Activated CD8-positive, alpha-beta memory T cell treated with anti-CD3 and anti-CD28 coated beads, Interleukin-2, amount 10 ng/mL, durations not matched to agents 7 days and 5 days (primary cell): ENCODE measurements at places on chromosomes 12 and 14. TPM values are rescaled to one million over a fixed set of nuclear protein-coding genes. Genes with fewer than 3 reads are reported as not detected.
A peak's percentile ranks its signal among the peaks of the same experiment; 100 is the strongest.

DNA sequence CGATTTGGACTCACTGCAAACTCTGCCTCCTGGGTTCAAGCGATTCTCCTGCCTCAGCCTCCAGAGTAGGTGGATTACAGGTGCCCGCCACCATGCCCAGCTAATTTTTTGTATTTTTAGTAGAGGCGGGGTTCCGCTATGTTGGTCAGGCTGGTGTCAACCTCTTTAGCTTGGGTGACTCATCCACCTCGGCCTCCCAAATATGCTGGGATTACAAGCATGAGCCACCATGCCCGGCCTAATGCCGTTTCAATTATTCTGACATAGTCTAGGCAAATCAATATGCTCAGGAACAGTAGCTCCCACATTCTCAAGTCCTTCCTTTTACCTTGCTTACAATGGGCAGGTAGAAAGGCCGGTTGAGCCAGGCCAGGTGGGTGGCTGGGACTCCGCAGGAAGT lies 82.0 kb upstream of the EEA1 start:
- peaks cover 14% of the 10 kb centered on the region for H3K4me1 ChIP-seq
- H3K4me3 ChIP-seq = no peak overlapping the region
- H3K36me3 ChIP-seq = no peaks in the 10 kb centered on the region
- no peak for DNase-seq
- H3K27me3 ChIP-seq = peaks cover 5% of the 10 kb centered on the region
- no peak overlapping the region for H3K27ac ChIP-seq

GRCh38 chr12:83931451-83931850 lies 981.1 kb downstream of the SLC6A15 start:
- DNase-seq = no peak
- H3K36me3 ChIP-seq = no peaks in the 10 kb centered on the region
- no peak overlapping the region for H3K27ac ChIP-seq
- no peaks in the 10 kb centered on the region for H3K27me3 ChIP-seq
- no peak overlapping the region for H3K4me3 ChIP-seq
- no peaks in the 10 kb centered on the region for H3K4me1 ChIP-seq

DNA sequence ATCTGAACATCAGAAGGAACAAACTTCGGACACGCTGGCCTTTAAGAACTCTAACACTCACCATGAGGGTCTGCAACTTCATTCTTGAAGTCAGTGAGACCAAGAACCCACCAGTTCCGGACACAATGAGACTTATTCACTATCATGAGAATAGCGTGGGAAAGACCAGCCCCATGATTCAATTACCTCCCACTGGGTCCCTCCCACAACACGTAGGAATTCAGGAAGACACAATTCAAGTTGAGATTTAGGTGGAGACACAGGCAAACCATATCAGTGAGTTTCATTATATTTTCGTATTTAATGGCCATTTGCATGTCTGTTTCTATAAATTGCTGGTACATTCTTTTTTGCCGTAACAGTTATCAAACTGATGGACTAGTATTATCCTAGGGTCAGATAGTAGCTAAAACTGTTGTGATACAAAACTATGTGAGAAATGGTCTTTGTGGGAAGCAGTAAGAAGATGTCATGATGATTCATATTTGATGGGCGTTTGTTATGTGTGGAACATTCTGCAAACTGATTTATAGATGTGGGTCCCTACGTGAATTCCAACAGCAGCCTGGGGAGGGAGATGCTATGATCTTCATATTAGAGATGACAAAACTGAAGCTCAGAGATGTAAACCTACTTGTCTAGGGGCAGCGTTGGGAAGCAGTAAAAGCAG lies 282.4 kb upstream of the TMEM132C start:
- no peaks in the 10 kb centered on the region for H3K4me1 ChIP-seq
- H3K36me3 ChIP-seq = no peaks in the 10 kb centered on the region
- H3K4me3 ChIP-seq = no peak overlapping the region
- no peaks in the 10 kb centered on the region for H3K27me3 ChIP-seq

DNA sequence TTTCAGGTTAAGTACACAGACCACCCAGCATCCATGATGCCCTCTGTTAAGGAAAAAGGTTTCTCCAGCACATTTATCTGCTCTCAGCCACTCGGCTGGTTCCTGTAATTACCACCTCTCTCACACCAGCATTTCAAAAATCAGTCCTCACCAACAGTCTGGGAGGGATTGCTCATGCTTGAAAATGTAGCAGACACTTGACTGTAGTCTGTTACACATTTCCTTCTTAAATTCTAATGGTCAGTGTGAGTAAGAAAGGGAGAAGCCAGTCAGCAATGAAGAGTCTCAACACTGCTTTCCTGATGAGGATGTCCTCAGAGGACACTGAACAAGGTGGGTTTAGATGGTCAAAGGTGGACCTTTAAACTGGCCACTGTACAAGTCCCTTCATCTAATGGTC lies 6.0 kb downstream of the ZBTB39 start:
- peaks cover 25% of the 10 kb centered on the region for H3K36me3 ChIP-seq
- no peak overlapping the region for H3K4me3 ChIP-seq
- H3K27ac ChIP-seq = peak overlapping the region; percentile 87
- H3K27me3 ChIP-seq = no peaks in the 10 kb centered on the region
- peaks cover 45% of the 10 kb centered on the region for H3K4me1 ChIP-seq

Gene CFAP251
- 0.21 TPM for total RNA-seq

- H3K36me3 ChIP-seq = peaks cover 33% of the 10 kb centered on the region
- peaks cover 56% of the 10 kb centered on the region for H3K4me1 ChIP-seq
- peak overlapping the region; percentile 14 for H3K4me3 ChIP-seq
- H3K27ac ChIP-seq = peak overlapping the region; percentile 85
- H3K27me3 ChIP-seq = no peaks in the 10 kb centered on the region
Observed at GRCh38 chr12:104603545-104603973, 146.8 kb downstream of the CHST11 start.

- H3K27ac ChIP-seq = no peak overlapping the region
- no peak for DNase-seq
- no peaks in the 10 kb centered on the region for H3K27me3 ChIP-seq
- no peak overlapping the region for H3K4me3 ChIP-seq
- H3K36me3 ChIP-seq = no peaks in the 10 kb centered on the region
Observed at GRCh38 chr12:58887068-58887467, 33.2 kb downstream of the LRIG3 start.

Gene GPR137C
- total RNA-seq = 0.73 TPM

DNA sequence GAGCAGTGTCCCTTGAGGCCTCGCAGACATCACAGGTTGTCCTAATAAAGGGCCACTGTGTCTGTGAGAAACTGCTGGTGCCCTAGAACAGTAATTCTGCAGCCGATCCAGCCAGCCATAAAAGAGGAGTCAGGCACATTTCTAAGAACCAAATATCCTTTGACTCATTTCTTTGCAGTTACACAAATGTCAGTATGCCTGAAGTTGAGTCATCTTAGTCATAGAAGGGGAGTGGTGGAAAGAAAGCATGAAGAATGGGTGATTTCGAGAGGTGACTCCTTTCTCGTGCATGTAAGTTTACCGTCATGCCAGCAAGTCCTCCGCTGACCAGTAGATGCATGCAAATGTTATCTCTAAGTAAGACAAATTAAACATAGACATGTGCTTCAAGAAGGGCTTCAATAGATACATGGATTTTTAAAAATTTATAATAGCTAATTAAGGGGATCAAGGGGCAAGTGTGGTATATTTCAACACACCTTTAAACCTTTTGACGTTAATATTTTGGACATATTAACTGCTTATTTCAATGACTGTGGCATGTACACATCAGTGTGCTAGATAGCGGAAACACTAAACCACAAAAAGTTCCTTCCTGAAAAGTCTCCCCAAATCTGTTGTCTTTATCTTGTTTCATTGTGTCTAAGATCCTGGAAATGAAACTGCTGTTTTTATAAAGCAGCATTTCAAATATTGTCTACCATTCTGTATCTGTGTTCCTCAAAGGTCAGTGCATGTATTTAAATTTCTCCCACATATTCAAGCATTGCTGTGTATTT lies 497.4 kb downstream of the NPAS3 start:
- H3K27me3 ChIP-seq = no peaks in the 10 kb centered on the region
- no peaks in the 10 kb centered on the region for H3K36me3 ChIP-seq
- H3K4me3 ChIP-seq = no peak overlapping the region
- peak overlapping the region; percentile 36 for H3K27ac ChIP-seq
- DNase-seq = no peak

Gene HCAR3
- total RNA-seq = 0.09 TPM

- H3K36me3 ChIP-seq = no peaks in the 10 kb centered on the region
- H3K4me1 ChIP-seq = no peaks in the 10 kb centered on the region
- no peak for DNase-seq
- H3K27me3 ChIP-seq = no peaks in the 10 kb centered on the region
Observed at GRCh38 chr14:47710581-47710980, 35.2 kb upstream of the MDGA2 start.

Gene OSBPL8
- total RNA-seq = 112 TPM

Gene CMKLR1
- not detected for total RNA-seq

Gene VAMP1
- total RNA-seq = 59.1 TPM
